ENCODE measurements at places on chromosomes 1 and 21.

- no peak for DNase-seq
Observed at GRCh38 chr1:50158421-50158820, 49.7 kb downstream of the ELAVL4 start.

DNA sequence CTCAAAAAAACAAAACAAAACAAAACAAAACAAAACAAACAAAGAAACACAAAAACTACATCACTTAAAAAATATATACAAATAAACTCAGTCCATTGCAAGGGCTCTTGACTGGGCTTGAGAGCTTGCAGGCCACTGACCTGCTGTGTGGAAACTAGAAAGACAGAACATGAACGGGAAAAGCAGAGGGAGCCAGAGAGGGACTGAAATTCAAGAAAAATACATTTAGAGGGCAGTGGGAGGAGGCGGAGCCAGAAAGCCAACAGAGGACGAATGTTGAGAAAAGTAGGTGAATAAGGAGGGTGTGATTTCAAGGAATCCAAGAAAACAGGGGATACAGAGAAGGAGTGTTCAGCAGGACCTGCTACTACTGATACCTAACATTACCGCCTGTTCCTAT lies 41.4 kb upstream of the PLA2G2C start:
- no peak for DNase-seq

- DNase-seq: no peak
Observed at GRCh38 chr1:67399199-67399993, 30.8 kb downstream of the SERBP1 start.

DNA sequence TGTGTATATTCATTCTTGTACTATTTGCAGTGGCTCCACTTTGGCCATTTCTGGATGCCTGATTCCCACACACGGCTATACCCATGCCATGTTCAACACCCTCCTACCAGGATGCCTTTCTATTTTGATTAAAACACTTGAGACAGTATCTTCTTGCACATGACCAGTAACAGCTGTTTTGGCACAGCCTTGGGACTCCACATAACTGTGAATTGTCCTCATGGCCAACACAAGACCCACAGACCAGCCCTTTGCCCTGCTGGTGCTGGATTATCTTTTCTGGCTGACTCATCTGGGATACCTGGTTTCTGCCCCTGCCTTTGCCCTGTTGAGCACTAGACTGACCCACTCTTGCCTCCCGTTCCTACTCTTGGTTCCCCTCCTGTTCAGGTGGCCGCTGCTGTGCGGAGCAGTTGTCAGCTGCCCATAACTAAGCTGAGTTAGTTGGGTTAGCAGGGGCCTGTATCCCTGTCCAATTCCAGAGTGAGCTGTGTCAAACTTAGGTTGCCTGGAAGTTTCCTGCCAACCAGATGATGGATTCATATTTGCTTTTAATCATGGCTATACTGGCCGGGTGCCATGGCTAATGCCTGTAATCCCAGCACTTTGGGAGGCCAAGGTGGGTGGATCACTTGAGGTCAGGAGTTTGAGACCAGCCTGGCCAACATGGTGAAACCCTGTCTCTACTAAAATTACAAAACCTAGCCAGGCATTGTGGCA lies 10.8 kb upstream of the EYA3 start:
- DNase-seq: no peak

DNA sequence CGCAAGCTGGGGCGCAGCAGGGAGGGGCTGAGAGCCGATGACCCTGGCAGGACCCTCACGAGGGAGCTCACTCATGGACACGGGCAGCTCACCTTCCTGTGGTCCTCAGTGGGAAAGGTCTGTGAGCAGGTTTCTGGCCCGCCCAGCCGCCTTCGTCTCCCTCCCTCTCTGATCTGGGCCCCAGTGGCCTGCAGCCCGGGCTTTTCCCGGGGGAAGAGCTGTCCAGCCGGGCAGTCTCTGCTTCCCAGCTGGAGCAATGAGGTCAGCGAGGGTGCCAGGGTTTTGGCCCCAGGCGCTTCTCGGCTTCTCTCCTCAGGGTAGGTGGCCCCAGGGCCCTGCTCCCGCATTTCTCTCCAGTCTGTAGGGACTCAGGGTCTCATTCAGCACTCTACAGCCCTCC lies 22.2 kb upstream of the ARHGEF16 start:
- DNase-seq: no peak

DNA sequence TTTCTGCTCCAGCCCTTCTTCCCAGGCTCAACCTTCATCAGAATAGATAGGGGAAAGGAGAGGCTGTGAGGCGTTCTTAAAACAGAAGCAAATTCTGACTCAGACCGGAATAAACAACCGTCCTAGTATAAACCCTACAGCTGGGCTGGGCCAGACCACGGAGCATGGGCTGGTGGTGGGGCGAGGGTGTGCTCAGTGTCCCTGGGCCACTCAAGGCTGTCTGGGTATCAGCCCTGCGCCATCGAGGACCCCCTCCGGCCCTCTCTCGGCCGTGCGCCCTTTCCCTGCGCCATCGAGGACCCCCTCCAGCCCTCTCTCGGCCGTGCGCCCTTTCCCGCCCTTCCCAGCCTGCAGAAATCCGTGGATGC lies 36.0 kb downstream of the CAPN2 start:
- no peak for DNase-seq

- no peak for DNase-seq
Observed at GRCh38 chr1:174274452-174274851, 115.1 kb downstream of the RABGAP1L start.

DNA sequence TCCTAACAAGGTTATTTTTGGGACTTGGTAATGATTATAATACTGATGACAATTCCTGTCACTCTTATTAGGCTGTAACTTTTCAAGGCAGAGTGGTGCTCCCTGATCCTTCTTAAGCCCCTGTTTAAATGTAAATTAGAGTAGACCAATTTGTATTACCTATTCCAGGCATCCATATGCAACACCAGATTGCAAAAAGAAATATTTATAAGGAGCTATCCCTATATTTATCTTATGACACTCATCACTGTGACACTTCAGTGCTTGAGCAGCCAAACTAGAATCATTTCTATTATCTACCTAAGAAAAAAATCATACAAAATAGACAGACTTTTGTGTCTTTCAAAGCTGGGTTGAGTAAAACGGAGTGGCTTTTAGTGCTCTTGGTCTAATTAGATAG lies 462.7 kb downstream of the ADGRL2 start:
- DNase-seq: no peak

DNA sequence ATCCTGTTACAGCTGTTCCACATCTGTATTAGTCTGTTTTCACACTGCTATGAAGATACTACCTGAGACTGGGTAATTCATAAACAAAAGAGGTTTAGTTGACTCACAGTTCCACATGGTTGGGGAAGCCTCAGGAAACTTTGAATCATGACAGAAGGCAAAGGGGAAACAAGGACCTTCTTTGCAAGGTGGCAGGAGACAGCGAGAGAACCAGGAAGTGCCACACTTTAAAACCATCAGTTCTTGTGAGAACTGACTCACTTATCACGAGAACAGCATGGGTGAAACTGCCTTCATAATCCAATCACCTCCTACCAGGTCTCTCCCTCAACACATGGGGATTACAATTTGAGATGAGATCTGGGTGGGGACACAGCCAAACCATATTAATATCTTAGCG lies 110.3 kb upstream of the TRABD2B start:
- DNase-seq: no peak

GRCh38 chr1:65310078-65310587 lies 790 bp downstream of the DNAJC6 start:
- no peak for DNase-seq

DNA sequence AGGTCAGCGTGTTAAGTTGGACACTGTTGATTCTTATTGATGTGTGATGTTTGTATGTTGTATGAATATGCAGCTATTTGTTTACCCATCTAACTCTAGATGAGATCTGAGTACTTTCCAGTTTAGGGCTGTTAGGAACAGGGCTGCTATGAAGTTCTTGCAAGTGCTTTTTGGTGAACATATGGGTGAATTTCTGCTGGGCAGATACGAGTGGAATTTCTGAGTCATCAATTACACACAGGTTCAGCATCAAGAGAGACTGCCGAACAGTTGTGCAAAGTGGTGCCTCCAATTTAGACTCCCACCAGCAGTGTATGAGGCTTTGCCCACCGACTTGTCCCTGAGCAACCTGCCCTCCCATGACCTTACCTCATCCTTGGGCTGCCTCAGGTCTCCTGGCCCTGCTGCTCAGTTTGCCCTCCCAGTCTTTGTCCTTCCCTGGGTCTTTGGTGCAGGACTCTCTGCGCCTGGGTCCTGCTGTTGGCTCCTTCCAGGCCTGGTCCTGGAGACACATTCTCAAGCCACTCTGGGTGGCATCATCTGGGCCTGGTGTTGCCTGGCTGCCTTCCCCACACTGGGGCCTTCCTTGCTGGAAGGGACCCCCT lies 343.6 kb downstream of the PTPRU start:
- DNase-seq: no peak

DNA sequence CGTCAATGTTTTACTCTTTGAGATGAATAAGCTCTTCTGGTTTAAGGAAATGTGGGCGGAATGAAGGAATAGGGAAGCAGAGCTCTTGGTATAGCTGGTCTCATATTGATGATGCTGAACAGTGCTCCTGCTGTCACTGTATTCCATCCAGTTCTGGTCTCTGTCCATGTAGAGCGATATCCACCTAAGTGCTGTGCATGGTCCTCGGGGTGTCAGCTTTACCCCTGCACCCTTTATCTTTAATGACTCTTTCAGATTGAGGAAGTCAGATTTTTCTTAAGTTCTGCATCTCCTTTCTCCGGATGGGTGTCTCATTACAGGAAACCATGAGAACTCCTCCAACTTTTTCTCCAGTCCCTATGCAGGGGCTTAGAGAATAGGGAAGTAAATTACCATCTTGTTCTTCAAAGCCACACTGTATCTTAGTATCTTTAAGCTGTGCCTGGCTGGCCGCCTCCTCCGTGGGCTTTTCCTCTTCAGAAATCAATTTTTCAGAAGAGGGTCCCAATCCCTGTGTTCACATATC lies 52.9 kb downstream of the PDE4B start:
- no peak for DNase-seq

DNA sequence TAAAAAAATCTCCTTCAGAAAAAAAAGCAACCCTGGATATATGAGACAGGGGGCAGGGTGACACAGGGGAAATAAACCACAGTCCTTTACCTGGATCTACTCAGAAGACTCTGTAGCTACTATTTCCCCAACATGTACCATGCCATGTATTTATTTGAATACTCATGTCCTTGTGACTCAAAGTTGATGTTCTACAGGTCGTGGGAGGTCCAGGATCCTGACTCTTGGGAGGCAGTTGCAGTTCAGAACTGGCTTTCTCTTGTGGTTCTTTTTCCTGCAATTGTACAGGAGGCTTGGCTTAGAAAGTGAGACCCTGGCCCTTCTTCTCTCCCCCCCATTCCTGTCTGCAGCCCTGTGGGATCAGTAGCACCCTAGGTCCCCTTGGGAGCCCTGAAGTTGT lies 5.8 kb upstream of the IL24 start:
- no peak for DNase-seq

DNA sequence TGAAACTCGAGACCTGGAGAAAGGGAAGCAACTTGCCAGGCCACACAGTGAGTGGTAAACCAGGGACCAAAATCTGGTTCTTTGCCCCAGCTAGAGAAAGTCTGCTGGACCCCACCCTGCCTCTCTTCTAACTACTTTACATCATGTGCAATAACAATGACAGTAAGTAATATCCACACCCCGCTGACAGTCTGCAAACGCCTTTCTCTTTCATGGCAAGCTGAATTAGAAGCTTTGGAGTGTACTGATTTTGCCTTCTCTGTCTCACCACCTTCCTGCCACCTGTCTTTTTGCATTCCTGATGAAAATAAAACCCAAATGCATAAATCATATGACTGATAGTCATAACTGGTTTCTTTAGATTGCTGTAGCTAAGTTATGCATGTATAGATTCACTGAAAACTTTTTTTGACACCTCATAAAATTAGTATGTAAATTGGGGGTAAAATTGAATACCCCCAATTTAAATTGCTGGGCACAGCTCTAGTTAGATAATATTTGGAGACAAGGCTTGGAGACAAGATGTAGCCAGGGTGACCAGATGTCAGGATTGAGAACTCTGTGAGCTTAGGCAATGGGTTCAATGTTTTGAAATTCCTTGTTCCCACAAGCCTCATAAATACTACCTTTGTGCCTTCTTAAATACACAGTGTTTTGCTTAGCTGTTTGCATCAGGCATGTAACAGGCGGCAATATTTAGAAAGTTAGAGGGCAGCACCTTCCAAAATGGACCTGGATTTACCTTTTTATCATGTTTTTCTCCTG lies 73.5 kb downstream of the ST6GALNAC5 start:
- DNase-seq: no peak

- no peak for DNase-seq
Observed at GRCh38 chr1:113858418-113858817, 13.1 kb downstream of the PTPN22 start.

DNA sequence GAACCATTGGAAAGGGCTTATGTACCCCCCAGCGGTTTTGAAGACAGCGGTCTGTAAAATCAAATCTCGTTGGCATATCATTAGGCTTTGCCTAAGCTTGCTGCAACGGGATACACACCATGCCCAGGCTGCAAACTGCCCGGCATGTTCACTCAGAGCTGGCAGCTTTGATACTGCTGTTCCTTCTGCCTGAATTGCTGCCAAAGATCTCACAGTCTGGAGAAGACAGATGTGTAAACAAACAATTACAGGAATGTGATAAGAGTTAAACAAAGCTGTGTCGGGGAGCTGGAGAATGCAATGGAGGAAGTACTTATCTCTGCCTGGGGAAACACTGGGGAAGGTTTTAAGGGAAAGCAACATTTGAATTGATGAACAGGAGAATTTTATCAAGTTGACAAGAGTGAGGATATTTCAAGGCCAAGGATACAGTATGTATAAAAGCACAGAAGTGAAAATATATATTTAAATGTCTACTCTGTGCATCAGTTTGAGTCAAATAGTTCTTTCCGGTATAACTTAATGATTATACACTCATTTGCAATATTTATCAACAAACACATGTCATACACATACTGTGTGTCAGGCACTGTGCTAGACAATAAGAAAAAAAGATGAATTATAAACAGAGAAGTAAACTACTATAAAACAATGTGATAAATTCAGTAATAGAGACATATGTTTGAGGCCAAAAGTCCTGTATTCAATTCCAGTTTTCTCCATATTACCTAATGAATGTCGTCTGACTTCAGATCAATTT lies 29.9 kb downstream of the CHML start:
- no peak for DNase-seq

GRCh38 chr21:16186742-16187141 lies 457.0 kb downstream of the USP25 start:
- DNase-seq: no peak

GRCh38 chr1:202058001-202058908 lies 47.9 kb downstream of the ELF3 start:
- DNase-seq: no peak
